ENCODE measurements at places on chromosomes 12 and 14.

- ATAC-seq, result no peak
Observed at GRCh38 chr14:100129161-100129589, 30.3 kb downstream of the DEGS2 start.

GRCh38 chr14:82223276-82223675 lies 689.6 kb upstream of the SEL1L start:
- ATAC-seq, result no peak

DNA sequence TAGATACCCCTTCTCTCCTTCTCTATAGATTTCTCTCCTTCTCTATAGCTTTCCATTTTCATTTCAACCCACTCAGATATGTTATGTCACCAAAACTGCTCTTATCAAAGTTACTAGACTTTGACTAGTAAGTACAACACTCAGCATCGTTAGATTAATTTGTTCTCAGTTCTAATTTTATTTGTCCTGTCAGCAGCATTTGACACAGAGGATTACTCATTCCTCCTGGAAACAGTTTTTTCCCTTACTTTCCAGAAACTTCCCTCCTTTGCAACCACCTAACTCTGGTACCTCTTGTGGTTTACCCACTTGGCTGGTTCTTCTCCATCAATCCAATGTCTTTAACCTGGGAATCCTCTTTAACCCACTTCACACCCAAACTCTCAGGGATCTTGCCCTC lies 423.7 kb downstream of the TMTC2 start:
- ATAC-seq, result no peak

DNA sequence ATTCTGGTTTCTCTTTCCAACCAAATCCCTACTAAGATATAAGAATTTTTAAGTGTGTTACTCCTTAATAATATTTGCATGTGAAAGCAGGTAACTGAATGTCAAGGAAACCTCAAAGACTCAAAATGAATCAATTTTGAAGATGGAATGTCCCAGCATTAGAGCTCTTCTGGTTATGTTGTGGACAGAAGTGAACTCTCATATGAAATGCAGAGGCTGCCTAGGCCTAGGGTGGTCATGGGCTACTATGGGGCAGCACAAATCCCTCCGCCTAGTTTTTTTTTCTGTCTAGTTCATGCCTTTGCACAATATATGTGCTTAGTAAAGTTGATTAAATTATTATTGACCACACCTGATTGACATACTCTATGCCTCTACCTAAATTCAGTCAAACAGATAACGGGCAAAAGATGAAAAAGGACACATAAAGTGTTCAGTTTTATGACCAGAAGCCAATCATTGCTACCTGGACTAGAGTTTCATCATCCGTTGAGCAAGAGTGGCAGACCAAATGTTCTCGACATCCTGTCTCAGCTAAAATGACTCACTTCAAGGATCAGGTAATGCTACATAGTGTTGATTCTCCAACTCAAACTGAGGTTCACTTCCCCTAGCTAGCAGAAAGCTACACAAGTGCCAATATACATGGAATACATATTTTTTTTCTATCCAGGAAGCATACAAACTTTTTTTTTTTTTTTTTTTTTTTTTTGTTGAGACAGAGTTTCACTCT lies 1211.4 kb downstream of the VRK1 start:
- peak; percentile 61 for ATAC-seq

GRCh38 chr14:40476005-40476404 lies 1043.8 kb upstream of the FBXO33 start:
- no peak for ATAC-seq

Measured in activated CD4-positive, CD25-positive, alpha-beta regulatory T cell treated with anti-CD3 and anti-CD28 coated beads, Interleukin-2, amount 50 U/mL, for 24 hours (primary cell).